ENCODE measurements at places on chromosomes 2 and 18. TPM values are rescaled to one million over a fixed set of nuclear protein-coding genes. Genes with fewer than 3 reads are reported as not detected.

- DNase-seq = no peak
Observed at GRCh38 chr2:115199966-115200365, 757.5 kb downstream of the DPP10 start.

GRCh38 chr2:176768185-176768584 is 444.4 kb upstream of the HNRNPA3 start:
- DNase-seq = no peak

- DNase-seq = no peak
Observed at GRCh38 chr2:24181849-24182248, 7.0 kb downstream of the FAM228A start.

- no peak for DNase-seq
Observed at GRCh38 chr18:8095947-8096570, 513.2 kb upstream of the RAB12 start.

GRCh38 chr2:80014637-80015036 is 289.9 kb downstream of the LRRTM1 start:
- DNase-seq = no peak

The VIL1 gene
- total RNA-seq = 0.57 TPM

The CACNB4 gene
- total RNA-seq = 3.4 TPM

The SERPINB12 gene
- total RNA-seq = not detected

The E2F6 gene
- total RNA-seq = 14.8 TPM

The RGPD3 gene
- total RNA-seq = not detected
